ENCODE measurements at places on chromosomes 7 and 10.

- DNase-seq: no peak
These were observed 827.8 kb upstream of the ZWINT start for GRCh38 chr10:57188846-57189245.

DNA sequence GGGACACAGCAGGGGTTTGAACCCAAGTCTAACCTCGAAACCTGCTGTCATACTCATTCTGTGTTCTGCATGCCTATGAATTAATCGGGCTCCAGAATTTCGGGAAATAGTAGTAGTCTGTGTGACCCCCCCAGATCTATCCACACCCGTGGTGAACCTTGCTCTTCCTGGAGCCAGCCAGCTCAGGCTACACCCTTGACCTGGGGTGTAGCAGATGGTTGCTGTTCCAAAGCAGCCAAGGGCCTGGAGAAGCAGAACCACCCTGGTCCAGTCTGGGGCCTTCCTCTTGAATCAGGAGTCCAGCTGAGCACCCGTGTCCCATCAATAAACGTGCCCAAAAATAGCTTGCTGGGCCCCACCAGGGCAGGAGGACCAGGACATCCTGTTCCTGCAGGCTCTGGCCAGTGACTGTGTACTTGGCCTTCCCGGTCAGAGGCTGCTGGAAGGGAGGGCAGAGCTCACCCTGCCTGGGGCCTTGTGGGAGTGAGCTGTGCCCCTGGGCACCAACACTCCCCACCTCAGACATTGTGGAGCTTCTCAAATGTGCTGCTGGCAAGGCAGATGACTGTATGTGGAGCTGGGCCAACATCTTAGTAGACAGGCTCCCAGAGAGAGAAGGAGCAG, 101.2 kb upstream of the ZNF716 start:
- no peak for DNase-seq

DNA sequence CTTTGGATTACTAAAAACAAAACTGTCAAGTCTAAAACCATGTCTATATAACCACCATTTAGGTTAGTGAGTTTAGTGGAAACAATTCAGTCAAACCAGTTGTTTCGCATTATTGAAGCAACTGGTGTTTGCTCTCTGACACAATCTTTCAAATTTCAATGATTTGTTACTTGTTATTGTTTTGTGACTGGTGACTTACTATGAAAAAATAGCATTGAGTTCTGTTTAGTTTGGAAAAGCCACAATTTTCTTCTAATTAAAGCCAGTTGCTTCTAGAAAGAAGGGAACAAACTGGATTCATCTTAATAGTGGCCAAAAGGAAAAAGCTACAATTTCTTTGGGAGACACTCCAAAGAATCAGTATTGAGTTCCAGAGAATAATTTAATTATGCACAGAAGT, 30.4 kb downstream of the LAMB4 start:
- no peak for DNase-seq

GRCh38 chr7:124930655-124931597, 1.3 kb upstream of the POT1 start:
- no peak for DNase-seq

GRCh38 chr10:84329196-84329611, 815 bp downstream of the CCSER2 start:
- DNase-seq: peak; percentile 47

GRCh38 chr10:112526906-112527305, 79.9 kb downstream of the VTI1A start:
- DNase-seq: no peak

- no peak for DNase-seq
These were observed 164.6 kb upstream of the SH2B2 start for GRCh38 chr7:102122026-102122425.

DNA sequence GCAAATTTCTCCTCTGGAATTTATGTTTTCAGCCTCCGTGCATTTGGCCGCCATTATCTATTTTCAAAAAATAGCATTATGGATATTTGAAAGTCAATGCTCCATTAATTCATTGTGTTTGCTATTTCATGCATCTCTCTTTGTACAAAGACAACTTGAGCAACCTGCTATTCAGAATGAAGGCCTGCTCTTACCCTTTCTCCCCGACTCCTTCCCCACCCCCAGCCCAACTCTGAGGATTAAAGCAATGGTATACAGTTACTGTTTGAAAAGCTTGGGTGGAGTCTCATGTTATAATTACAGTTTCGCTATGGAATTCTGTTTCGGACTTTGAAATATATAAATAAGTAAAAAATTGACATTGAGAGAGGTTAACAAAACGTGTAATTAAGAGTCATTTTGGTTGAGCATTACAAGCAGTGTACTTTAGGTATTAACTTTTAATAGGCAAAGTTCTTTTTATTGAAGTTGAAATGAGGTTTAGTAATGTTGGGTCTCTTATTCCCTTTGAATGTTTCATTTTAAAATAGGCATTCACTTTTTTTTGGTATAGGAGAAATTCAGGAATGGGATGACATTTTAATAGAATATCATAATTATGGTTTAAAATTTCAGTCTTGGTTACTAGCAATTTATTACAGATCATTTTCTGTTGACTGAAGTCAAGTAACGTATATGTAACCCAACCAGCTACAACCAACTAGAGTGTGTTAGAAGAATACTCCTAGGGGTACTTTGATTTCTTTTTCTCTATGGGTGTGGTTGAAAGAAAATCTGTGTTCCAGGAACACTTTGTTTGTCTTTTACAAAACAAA, 93.1 kb downstream of the ARID5B start:
- DNase-seq: no peak

- no peak for DNase-seq
These were observed 117.9 kb upstream of the AGR3 start for GRCh38 chr7:16999541-17000267.

DNA sequence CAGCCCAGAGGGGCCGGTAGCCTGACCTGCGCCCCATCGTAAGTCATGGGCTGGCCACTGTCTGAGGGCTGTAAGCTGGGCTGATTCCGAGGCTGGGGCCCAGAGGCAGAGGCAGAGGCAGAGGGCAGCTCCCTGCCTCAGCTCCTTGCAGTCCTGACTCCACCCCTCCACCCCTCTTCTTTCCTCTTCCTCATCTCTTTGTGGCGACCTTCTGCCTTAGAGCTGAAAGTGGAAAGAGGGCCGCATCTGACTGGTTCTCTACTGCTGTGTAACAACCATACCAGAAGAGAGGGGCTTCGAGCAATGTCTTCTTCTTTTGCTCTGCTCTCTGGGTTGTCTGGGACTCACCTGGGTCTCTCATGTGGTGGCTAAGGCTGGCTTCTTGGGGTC, 179.1 kb downstream of the RPS24 start:
- no peak for DNase-seq
